Thoracic aorta (tissue), 2 donors: ENCODE measurements at places on chromosomes 7 and 10.

- no peak overlapping the region for H3K27ac ChIP-seq
- H3K36me3 ChIP-seq: no peaks in the 10 kb centered on the region
- H3K4me1 ChIP-seq: peaks cover 80% of the 10 kb centered on the region
These were observed 5.5 kb downstream of the CUL1 start for GRCh38 chr7:148704189-148704588.

- peak overlapping the region; percentile 95 for H3K4me3 ChIP-seq
- H3K27me3 ChIP-seq: no peaks in the 10 kb centered on the region
- H3K36me3 ChIP-seq: no peaks in the 10 kb centered on the region
- peak; percentile 36 for DNase-seq
- peaks cover 23% of the 10 kb centered on the region for H3K4me1 ChIP-seq
These were observed 1.3 kb upstream of the GRK5 start for GRCh38 chr10:119205894-119206602.

DNA sequence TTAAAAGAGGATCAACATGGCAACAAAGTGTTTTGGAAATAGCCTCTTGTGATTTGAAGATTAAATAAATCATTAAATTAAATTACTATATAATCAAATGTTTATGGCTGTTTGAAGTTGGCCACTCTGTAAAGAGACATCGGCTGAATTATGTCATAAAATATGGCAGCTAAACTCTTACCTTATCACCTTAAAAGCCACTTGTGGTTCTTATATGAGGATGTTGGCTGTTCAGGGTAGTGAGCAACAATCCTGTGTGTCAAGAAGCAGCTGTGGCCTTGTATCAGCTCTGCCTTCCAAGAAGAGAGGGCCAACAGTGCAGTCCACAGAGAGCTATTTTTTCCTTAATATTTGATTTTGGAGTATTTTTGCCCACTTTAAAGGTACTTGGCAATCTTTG lies 113.4 kb upstream of the CDK6 start:
- H3K4me1 ChIP-seq: no peaks in the 10 kb centered on the region
- DNase-seq: no peak
- H3K36me3 ChIP-seq: no peaks in the 10 kb centered on the region
- no peak overlapping the region for H3K4me3 ChIP-seq
- H3K27me3 ChIP-seq: no peaks in the 10 kb centered on the region

- no peaks in the 10 kb centered on the region for H3K4me1 ChIP-seq
- H3K4me3 ChIP-seq: no peak overlapping the region
- peaks cover 26% of the 10 kb centered on the region for H3K36me3 ChIP-seq
- DNase-seq: no peak
These were observed 69.4 kb downstream of the ARMH3 start for GRCh38 chr10:101986624-101986971.

GRCh38 chr10:119177708-119178371 lies 772 bp downstream of the PRDX3 start:
- peaks cover 28% of the 10 kb centered on the region for H3K4me1 ChIP-seq
- peak overlapping the region; percentile 90 for H3K4me3 ChIP-seq
- peak overlapping the region; percentile 83 for H3K27ac ChIP-seq
- H3K27me3 ChIP-seq: no peaks in the 10 kb centered on the region
- DNase-seq: no peak
- H3K36me3 ChIP-seq: peaks cover 9% of the 10 kb centered on the region

DNA sequence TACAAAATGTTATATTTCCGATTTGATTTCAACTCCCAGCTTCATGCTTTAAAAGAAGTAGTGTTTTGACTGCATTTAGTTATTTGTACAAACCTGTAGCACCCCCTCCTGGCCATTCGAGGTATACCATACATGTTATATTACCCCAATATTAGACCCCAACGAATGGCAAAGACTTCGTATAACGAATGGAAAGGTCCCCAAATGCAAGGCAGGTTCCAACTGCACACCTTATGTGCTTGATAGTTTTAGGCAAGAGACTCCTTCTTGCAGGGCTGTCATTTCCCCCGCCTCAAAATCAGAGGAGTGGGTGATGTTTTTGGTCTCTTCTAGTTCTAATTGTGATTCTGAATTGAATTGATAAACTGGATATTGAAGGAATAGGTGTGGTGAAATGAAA lies 101.1 kb upstream of the TARP start:
- H3K27ac ChIP-seq: no peak overlapping the region
- no peaks in the 10 kb centered on the region for H3K27me3 ChIP-seq
- no peak for DNase-seq
- no peak overlapping the region for H3K4me3 ChIP-seq
